ENCODE measurements at places on chromosomes 5 and 9.

- DNase-seq = no peak
- no peak overlapping the region for H3K27ac ChIP-seq
- H3K4me1 ChIP-seq = peaks cover 14% of the 10 kb centered on the region
- no peaks in the 10 kb centered on the region for H3K27me3 ChIP-seq
- no peaks in the 10 kb centered on the region for H3K36me3 ChIP-seq
- H3K4me3 ChIP-seq = no peak overlapping the region
These were observed 73.9 kb downstream of the PBX3 start for GRCh38 chr9:125821078-125821477.

DNA sequence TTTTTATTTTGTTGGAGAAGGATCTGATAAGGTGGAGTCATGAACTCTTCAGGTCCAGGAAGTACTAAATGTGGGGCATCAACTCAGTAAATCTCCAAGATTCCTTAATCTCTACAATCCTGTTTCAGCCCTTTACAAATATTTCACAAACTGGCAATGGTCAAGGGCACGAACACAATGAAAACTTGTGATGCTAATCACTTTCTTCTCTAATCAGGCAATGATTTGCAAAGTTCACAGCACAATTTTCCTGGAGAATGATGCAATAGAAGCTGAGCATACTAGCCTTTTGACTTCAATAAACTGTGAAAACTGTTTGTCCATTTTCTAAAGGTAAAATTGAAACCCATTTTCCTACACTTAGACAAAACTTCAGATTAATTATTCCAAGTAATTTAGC lies 16.9 kb downstream of the GDF9 start:
- no peak overlapping the region for H3K27ac ChIP-seq
- H3K4me3 ChIP-seq = no peak overlapping the region
- H3K4me1 ChIP-seq = peaks cover 6% of the 10 kb centered on the region
- DNase-seq = no peak

DNA sequence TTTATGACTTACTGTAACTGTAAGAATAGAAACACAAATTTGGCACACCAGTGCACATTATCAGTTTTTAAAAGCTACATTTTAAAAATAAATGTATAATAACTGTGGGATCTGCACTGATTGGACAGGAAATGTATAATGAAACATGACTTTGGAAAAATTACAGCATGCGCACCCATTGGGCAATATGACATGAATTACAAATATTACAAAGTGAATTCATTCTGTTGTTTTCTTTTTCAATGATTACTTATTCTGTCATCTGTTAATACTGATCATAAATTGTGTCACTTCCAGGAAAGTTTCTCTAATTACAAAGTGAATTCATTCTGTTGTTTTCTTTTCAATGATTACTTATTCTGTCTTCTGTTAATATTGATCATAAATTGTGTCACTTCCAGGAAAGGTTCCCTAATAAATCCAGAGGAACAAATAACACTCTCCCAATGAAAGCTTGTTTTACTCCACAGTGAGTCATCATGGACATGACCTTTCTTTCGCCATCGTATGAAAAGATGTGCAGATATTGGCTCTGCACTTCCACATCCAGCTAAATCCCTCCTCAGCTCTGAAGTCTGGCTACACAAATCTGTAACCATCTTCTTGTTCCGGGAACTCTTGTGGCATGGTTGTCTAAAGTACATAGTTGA lies 297.0 kb upstream of the HAPLN1 start:
- H3K27me3 ChIP-seq = no peaks in the 10 kb centered on the region
- H3K27ac ChIP-seq = no peak overlapping the region
- H3K36me3 ChIP-seq = no peaks in the 10 kb centered on the region
- H3K4me1 ChIP-seq = no peaks in the 10 kb centered on the region
- DNase-seq = no peak

- peaks cover 25% of the 10 kb centered on the region for H3K4me1 ChIP-seq
- no peaks in the 10 kb centered on the region for H3K36me3 ChIP-seq
These were observed 23.0 kb upstream of the CEP78 start for GRCh38 chr9:78212868-78213267.

DNA sequence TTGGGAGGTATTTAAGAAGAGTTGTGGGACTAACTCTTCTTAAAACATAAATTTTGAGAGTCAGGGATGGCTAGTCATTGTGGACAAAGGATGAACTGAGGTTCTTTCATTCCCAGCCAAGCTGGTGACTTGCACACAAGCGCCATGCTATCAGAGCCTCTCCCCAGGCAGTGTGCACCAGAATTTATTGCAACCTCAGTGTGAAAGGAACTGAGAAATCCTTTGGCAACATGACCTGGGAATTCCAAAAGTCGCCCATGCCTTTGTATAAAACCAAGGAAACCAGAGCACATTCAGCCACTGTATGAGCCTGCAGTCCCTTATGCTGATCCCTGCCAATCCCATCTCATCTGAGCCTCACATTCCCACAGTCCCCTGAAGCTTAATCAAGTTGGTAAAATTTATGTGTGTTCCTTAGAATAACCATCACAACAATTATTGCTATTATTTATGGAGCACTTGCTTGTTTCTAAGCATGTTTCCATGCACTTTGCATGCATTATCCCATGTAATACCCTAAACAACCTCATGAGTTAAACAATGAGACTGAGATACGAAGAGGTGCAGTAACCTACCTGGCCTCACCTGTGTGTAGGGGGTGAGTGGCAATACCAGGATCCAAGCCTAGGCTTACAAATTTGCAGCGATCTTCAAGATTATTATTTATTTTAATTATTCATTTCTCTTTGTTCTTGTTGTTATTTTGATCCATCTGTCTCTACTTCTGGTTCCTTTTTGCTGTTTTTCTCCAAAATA lies 116.4 kb downstream of the NTRK2 start:
- DNase-seq = no peak
- no peak overlapping the region for H3K4me3 ChIP-seq
- H3K4me1 ChIP-seq = no peaks in the 10 kb centered on the region

- no peak overlapping the region for H3K4me3 ChIP-seq
- no peaks in the 10 kb centered on the region for H3K27me3 ChIP-seq
- no peaks in the 10 kb centered on the region for H3K36me3 ChIP-seq
- H3K27ac ChIP-seq = no peak overlapping the region
These were observed 94.9 kb upstream of the NMUR2 start for GRCh38 chr5:152499814-152500535.
